ENCODE measurements at places on chromosomes 6 and 20.

- no peak overlapping the region for H3K27ac ChIP-seq
- DNase-seq: no peak
- H3K27me3 ChIP-seq: no peaks in the 10 kb centered on the region
Measured at GRCh38 chr6:75044846-75045245, 161.0 kb downstream of the COL12A1 start.

- no peaks in the 10 kb centered on the region for H3K27me3 ChIP-seq
- no peaks in the 10 kb centered on the region for H3K4me1 ChIP-seq
- no peak overlapping the region for H3K4me3 ChIP-seq
- peaks cover 25% of the 10 kb centered on the region for H3K36me3 ChIP-seq
Measured at GRCh38 chr20:32167552-32167951, 40.0 kb downstream of the PLAGL2 start.

DNA sequence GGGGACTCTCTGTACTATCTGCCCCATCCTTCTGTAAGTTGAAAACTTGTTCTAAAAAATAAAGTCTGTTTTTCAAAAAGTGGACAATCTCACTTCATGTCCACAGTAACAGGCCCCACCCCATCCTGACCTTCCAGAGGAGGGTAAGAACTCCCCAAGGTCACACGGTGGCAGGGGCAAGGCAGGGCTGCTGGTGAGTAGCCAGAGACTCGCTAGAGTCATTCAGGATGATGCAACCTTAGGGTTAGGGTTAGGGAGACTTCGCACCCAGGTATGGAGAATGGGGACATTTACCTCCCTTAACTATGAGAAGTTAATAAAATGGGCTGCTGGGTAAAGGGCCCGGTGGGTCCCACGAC, 15.4 kb downstream of the PEDS1 start:
- DNase-seq: no peak
- H3K4me1 ChIP-seq: peaks cover 14% of the 10 kb centered on the region
- H3K27me3 ChIP-seq: no peaks in the 10 kb centered on the region

GRCh38 chr6:11058406-11058805, 14.3 kb upstream of the ELOVL2 start:
- H3K27me3 ChIP-seq: no peaks in the 10 kb centered on the region
- H3K4me3 ChIP-seq: no peak overlapping the region

DNA sequence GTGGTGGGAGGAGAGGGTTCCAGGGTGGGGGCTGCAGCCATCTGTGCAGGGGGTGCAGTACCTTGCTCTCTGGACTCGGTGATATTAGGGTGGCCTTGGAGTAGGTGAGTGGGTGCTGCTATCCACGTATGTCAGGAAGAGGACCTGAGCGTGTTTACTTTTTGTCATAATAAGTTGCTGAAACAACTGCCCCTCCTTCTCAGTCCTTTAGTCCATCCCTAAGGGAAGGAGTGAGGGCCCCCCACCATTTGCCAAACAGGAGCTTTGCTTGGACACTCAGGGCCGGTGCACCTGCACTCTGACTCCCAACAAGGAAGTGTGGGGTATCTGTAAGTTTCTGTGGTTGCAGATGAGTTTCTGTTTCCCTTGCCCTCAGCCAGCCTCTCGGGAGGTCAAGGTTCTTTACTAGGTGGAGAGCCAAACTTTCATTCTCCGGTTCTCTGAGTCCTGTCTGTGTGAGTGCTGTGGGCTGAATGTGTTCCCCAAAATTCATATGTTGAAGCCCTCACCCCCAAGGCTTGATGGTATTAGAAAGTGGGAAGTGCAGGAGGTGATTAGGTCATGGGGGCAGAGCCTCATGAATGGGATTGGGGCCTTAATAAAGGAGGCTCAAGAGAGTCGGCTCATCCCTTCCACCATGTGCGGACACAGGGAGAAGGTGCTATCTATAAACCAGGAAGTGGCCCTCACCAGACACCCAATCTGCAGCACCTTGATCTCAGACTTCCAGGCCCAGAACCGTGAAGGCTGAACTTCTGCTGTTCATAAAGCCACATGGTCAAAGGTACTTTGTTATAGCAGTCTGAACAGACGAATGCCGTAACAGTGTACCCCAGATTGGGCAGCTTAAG, 19.6 kb upstream of the CCR6 start:
- no peak for DNase-seq
- H3K4me3 ChIP-seq: no peak overlapping the region
- H3K27ac ChIP-seq: no peak overlapping the region
- peaks cover 18% of the 10 kb centered on the region for H3K4me1 ChIP-seq
- no peaks in the 10 kb centered on the region for H3K36me3 ChIP-seq
- peaks cover 31% of the 10 kb centered on the region for H3K27me3 ChIP-seq
